ENCODE measurements at places on chromosomes 12 and 14.
A peak's percentile ranks its signal among the peaks of the same experiment; 100 is the strongest.

DNA sequence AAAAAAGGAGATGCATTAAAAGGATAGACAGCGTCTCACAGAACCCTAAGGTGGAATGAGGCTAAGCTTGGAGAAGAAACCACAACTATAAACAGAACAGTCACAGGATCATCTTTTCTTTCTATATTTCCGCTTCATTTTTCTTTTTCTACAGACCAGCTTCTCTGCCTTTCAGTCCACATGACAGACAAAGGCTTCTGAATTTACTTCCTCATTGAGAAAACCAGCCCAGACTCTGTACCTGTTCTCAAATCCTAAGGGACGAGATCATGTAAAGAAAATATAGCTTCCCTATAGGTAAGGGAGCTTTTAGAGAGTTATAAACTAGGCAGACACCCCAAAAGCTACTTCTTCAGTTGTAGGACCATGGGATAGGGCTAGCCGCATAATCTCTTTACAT is 17.4 kb downstream of the SGPP1 start:
- DNase-seq: no peak

- no peak for DNase-seq
Observed at GRCh38 chr14:31024010-31024480, 1.4 kb upstream of the AP4S1 start.

DNA sequence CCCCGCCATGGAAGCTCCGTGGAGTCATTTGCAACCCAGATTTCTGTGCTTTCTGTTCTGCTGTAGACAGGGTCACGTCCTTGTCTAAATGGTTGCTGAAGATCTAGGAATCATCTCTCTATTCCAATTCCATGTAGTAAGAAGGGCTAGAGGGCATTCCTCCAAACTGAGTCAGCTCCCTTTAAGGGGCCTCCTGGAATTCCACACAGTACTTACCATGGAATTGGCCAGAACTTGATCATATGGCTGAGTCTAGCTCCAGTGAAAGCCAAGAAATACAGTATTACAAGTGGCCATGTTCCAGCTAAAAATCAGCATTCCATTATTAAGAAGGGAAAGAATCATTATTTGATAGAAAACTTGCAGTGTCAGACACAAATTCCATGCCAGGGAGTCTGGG is 171.9 kb downstream of the PRKCH start:
- DNase-seq: no peak

DNA sequence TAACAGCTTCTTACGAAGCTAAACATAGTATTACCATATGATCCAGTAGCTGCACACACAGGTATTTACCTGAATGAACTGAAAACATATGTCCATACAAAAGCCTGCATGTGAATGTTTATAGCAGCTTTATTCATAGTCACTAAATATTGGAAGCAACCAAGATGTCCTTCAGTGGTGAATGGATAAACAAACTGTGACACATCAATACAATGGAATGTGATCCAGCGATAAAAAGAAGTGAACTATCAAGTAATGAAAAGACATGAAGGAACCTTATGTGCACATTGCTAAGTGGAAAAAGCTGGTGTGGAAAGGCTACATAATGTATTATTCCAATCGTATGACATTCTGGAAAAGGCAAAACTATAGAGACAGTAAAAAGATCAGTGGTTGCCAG is 38.1 kb upstream of the JDP2 start:
- DNase-seq: no peak

GRCh38 chr14:102139286-102140026 is at the start of gene WDR20:
TSS of gene WDR20 (plus strand) at chr14:102139897. CDS start at chr14:102139924, 27 bp downstream.
- DNase-seq: peak; percentile 99

GRCh38 chr14:88551094-88551870 is 3.5 kb downstream of the PTPN21 start:
- DNase-seq: peak; percentile 75

GRCh38 chr12:123914726-123915333 is 57.8 kb downstream of the CCDC92 start:
- no peak for DNase-seq

GRCh38 chr14:101027966-101028365 is 124.4 kb upstream of the RTL1 start:
- DNase-seq: no peak

- DNase-seq: no peak
Observed at GRCh38 chr14:72869407-72870329, 24.2 kb downstream of the DPF3 start.

DNA sequence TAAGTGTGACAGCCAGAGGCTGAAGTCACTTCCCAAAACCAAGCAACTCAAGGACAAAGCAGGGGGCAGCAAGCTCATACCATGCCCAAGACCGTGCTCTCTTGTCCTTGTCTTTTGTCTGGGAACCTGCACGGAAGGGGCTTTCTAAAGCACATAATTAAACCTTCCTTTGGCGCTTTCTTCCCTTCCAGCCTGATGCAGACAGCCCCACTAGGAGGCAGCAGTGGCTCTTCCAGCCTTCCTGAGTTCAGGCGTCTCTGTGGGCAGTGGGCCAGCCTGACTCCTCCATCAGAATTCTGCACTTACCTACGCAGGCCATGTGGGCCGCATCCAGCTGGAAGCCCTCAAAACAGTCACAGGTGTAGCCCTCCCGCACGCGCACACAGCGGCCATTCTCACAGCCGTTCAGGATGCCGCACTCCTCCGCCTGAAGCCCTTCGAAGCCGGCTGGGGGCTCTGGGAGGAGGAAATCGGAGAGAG is 7.6 kb downstream of the ISCA2 start:
- DNase-seq: no peak

DNA sequence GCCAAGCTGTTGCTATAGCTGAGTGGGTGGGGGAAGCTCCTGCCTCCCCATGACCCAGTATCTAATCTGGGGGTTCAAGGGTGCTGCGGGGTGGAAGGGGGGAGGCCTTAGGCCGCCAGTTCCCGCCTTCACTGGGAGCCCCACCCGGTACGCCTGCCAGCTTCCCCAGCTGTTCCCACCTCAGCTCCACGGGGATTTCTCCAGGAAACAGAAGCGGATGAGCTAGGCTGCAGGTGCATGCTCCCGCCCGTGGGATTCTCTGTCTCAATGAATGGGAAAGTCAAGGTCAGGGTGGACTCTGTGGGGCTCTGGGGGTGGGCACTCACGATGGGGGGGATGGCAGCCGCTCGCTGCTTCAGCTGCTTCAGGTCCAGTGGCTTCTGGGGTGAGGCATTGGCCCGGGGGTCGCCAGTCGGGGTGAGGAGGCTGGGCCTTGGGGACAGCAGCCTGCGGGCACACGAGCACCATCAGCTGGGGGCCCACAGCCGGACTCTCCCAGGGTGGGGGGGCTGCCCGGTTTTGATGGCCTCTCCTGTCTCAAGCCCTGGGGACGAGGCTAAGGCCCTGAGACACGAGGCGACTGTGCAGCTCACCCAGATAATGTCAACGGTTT is 68.6 kb downstream of the RFLNA start:
- no peak for DNase-seq

DNA sequence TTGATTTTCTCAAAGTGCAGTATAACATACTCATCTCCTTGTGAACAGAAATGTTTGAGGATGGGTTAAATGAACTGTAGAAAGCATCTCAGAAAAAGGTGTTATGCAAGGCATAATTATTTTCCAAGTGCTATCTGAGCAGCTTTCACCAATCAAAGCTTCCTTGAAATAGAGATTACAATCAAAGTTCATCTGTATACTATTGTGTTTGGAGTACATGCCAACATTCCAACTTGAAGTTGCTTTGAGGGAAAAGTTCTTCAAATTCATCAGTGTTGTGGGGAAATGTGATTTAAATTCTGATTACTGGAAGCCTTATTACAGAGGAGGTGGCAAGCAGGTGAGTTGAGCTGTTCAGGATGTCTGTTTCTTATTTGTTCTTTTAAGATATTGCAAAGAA is 68.2 kb downstream of the TMTC2 start:
- no peak for DNase-seq

GRCh38 chr12:98355322-98355721 is 160.1 kb upstream of the TMPO start:
- DNase-seq: no peak

- DNase-seq: no peak
Observed at GRCh38 chr14:103891667-103892215, 36.5 kb upstream of the TDRD9 start.

GRCh38 chr12:124436366-124436765 is 131.0 kb downstream of the NCOR2 start:
- DNase-seq: no peak

GRCh38 chr14:33617154-33617553 is 333.7 kb downstream of the EGLN3 start:
- no peak for DNase-seq

GRCh38 chr12:1382151-1382550 is 212.2 kb downstream of the FBXL14 start:
- no peak for DNase-seq

- DNase-seq: peak; percentile 30
Observed at GRCh38 chr14:64673748-64674147, 30.5 kb upstream of the PLEKHG3 start.

GRCh38 chr12:106910202-106910601 is 45.5 kb upstream of the TMEM263 start:
- no peak for DNase-seq

GRCh38 chr12:80040075-80040738 is 59.1 kb upstream of the OTOGL start:
- DNase-seq: peak; percentile 25

GRCh38 chr12:110597885-110598284 is 14.8 kb upstream of the PPTC7 start:
- DNase-seq: no peak

DNA sequence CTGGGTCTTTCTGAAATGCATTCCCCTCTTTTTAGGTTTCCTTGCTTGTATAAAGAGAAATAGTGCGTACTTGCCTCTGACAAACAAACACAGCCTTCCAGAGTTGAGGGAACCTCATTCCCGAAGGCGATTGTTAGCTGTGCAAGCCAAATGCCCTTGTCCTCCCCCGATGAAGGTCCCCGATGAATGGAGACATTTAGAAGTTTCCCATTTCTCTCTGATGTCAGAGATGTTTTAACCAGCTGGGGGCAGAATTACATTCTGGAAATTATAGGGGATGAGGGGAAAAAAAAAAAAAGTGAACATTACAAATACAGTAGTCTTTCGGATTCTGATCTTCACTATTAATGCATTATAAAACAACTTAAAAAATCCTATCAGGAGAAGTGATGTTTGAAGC is 366.8 kb downstream of the VRK1 start:
- DNase-seq: no peak

Data from activated CD4-positive, alpha-beta T cell treated with anti-CD3 and anti-CD28 coated beads, Interleukin-2, amount 50 U/mL, for 48 hours (primary cell).